ENCODE measurements at places on chromosomes 2 and 18.

- DNase-seq = no peak
These were observed 246.0 kb downstream of the CLIP4 start for GRCh38 chr2:29361231-29361630.

DNA sequence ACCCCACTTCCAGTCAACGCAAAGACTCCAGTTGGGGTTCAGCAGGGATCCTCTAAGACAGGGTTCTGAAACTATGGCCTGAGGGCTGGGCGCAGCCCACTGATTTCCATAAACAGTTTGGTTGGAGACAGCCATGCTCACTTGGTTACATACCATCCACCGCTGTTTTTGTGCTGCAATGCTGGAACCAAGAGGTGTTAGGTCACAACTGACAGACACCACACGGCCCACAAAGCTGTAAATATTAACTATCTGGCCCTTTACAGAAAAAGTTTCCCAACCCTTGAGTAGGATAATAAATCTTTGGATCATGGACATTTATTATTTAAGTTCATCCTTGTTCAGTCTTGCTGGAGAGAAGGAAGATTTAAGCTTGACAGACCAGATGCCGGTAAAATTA, 8.4 kb upstream of the CD226 start:
- no peak for DNase-seq

GRCh38 chr2:79120194-79120713, at the start of gene REG1A:
Gene REG1A (plus strand): TSS chr2:79120488. CDS start chr2:79120862, 374 bp downstream.
- no peak for DNase-seq

GRCh38 chr2:47708801-47709499, 74.0 kb upstream of the MSH6 start:
- no peak for DNase-seq

Measured in NCI-H187 treated with DMSO at 0.1 percent for 48 hours (cell line).